Stimulated activated CD4-positive, alpha-beta T cell treated with anti-CD3 and anti-CD28 coated beads, Interleukin-2, amount 100 ng/mL, for 24 hours (primary cell): ENCODE measurements at places on chromosomes 1 and 21.

GRCh38 chr1:6496890-6497214 lies 5.4 kb upstream of the PLEKHG5 start:
- no peak for DNase-seq

GRCh38 chr1:186985889-186986491 lies 157.2 kb downstream of the PLA2G4A start:
- no peak for DNase-seq

DNA sequence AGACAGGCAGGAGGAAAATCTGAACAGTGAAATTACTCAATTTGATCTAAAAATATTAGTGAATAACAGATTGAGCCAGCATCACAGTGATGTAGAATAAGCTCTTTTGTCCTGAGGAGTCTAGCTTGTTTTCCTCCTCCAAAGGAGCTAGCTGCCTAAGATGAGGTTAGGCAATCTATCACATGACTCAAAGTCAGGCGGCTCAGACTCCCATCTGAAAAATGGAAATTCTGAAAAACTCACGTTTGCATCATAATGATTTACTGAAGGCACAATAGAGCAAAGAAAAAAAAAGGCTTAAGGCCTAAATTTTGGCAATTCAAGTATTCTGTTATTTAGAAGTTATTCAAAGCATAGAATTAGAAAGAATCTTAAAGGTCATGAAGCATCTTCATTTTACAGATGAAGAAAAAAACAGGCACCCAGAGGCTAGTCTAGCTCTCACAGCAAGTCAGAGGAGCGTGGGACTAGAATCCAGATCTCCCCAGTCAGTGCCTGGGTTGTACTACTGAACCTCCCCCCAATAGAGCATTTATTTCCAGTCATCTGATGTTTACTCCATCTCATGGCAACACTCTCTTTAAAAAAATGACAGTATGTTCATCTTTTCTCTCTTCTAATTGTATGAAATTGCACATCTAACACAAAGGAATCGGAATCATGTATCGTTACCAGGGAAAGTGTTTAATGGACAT lies 62.5 kb upstream of the ATF3 start:
- no peak for DNase-seq

DNA sequence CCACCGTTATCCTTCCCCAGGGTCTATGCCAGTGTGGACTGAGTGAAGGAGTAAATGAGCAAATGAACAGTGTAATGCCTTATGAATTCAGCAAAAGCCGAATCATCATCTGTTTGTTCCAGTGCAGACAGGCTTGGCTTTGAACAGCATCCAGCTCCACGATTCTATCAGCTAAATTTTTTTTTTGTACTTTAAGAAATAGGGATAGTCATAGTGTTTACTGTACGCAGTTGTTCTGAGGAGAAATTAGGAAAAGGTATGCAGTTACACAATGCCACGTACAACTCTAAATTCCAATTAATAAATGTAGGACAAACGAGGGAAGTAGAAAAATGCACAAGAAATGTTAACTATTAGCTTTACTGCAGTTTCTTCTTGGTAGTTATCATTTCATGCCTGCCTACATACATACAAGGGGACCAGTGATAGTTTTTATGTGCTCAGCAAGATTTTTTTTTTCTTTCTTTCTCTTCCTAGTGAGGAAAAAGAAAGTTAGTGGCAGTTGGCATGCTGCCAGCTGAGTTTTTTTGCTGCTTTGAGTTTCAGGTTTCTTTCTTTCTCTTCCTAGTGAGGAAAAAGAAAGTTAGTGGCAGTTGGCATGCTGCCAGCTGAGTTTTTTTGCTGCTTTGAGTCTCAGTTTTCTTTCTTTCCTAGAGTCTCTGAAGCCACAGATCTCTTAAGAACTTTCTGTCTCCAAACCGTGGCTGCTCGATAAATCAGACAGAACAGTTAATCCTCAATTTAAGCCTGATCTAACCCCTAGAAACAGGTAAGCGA lies at the start of gene IFI44L:
Gene IFI44L, plus strand, starts transcription at position 646 of the 777 bp plus-strand sequence. CDS start 7,468 bp downstream, outside the sequence.
- peak; percentile 59 for DNase-seq

DNA sequence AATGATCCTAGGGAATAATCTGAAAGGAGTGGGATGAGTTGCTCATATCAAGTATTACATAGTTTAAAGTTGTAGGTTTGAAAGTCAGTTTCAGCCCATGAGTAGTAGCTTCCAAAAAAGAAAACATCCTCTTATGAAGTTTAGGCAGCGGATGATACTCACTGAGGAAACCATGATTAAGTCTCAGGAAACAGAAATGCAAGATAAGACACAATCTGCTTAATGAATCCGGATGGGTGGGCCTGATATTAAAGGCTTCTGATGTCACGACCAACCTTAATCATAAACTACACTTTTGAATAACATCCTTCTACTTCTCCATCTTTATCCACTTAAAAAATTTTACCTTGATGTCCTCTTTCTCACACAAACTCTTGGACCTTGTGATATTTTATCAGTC lies 61.8 kb downstream of the S1PR1 start:
- DNase-seq, result no peak

GRCh38 chr1:55803429-55803828 lies 588.3 kb upstream of the USP24 start:
- no peak for DNase-seq

DNA sequence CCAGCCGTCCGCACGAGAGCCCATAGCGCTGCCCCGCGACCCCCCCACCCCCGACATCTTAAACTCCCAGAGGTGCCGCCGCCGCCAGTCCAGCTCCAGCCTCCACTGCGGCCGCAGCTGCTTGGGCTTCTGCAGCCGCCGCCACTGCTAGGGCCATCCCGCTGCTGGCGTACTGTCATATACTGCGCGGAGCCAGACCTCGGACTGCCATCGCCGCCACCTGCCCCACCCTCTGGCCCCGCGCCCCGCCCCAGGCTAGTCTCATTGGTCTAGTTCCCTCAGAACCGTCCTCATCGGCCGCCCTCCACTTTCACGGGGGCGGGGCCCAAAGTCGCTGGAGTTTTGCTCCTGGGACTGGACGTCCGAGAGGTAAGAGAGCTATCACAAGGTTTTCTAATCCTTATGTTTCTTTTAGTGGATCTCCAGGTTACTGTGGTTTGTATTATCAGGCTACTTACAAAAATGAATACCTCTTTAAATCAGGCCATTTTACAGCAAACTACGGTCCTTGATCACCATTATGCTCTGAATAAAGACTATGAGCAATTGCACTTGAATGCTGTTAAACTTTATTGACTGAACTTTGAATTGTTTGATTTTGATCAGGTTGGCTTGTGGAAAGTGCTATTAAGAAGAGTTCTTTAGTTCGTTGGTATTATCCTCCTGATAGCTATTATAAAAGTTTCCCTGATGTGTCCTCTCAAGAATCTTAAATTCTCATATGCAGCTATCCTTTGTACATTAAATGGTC lies 2.8 kb upstream of the CD1D start:
- DNase-seq, result peak; percentile 53

- DNase-seq, result peak; percentile 90
These were observed at the start of gene LUZP1 for GRCh38 chr1:23168445-23169194. TSS of gene LUZP1 (minus strand) at chr1:23168856.

- DNase-seq, result no peak
These were observed 60.8 kb downstream of the MEF2D start for GRCh38 chr1:156439777-156440183.

GRCh38 chr1:65059930-65060538 lies 88.0 kb upstream of the AK4 start:
- DNase-seq, result no peak

- peak; percentile 86 for DNase-seq
These were observed 72.9 kb downstream of the SKI start for GRCh38 chr1:2300851-2301606.

- DNase-seq, result no peak
These were observed 40.9 kb downstream of the RPL5 start for GRCh38 chr1:92872719-92873118.

GRCh38 chr1:201515895-201516294 lies 9.0 kb upstream of the CSRP1 start:
- no peak for DNase-seq

GRCh38 chr1:245790441-245790840 lies 635.7 kb downstream of the KIF26B start:
- no peak for DNase-seq

- no peak for DNase-seq
These were observed 10.7 kb downstream of the HES2 start for GRCh38 chr1:6409053-6409452.

GRCh38 chr1:74328851-74329250 lies 93.7 kb downstream of the TNNI3K start:
- no peak for DNase-seq

GRCh38 chr21:40381111-40381510 lies 465.8 kb downstream of the DSCAM start:
- DNase-seq, result no peak

DNA sequence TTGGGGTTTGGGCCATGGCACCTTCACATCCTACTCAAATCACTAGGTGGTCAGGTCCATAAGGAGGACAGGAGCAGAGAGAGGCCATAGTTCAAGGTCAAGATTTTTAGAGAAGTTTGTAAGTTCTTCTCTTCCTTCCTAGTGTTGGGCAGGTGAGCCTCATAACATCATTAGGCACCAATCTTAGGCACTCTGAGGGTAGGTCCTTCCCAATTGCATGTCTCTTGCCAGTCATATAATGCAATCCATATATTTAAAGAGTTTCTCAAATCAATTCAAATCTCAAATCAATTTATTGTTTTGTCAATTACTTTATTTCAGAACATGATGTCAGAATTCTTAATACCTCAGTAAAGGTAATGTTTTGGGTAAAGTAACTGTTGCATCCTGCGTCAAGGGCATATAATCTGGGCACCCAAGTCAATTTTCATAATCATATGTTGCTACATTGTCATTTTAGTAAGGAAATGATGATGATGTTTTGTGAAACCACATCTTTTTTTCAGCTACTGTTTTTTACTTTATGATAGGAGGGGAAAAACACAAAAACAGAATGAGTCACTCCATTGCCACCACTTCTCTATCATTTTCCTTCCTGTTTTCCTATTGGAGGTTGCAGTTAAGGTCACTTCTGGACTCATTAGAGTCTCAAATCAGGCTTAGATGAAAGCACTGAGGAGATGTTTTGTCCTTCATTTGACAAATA lies 122.7 kb downstream of the UCHL5 start:
- DNase-seq, result no peak

DNA sequence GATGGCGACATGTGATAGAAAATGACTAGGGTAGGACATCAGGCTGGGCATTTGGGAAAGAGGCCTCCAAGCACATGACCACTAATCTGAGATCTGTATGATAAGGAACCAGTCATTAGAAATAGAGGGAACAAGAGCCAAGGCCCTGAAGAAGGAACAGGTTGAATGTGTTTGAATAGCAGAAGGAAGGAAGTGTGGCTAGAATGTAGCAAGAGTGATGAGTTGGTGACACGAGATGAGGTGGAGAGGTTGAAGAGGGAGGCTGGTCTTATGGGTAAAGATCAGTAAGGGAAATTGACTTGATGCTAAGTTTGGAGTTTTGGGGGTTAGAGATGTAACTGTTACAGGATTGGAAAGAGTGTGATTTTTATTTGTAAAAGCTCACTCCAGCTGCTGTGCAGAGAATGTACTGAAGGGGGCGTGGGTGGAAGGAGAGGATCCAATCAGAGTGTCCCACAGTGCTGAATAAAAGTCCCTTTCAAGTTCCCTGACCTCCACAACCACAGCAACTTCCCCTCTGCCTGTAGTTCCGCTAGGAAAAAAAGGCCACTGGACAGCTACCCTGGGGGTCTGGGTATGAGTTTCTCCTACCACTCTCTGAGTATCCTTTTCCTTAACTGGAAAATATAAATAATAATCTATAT lies 295.0 kb downstream of the OMA1 start:
- no peak for DNase-seq

DNA sequence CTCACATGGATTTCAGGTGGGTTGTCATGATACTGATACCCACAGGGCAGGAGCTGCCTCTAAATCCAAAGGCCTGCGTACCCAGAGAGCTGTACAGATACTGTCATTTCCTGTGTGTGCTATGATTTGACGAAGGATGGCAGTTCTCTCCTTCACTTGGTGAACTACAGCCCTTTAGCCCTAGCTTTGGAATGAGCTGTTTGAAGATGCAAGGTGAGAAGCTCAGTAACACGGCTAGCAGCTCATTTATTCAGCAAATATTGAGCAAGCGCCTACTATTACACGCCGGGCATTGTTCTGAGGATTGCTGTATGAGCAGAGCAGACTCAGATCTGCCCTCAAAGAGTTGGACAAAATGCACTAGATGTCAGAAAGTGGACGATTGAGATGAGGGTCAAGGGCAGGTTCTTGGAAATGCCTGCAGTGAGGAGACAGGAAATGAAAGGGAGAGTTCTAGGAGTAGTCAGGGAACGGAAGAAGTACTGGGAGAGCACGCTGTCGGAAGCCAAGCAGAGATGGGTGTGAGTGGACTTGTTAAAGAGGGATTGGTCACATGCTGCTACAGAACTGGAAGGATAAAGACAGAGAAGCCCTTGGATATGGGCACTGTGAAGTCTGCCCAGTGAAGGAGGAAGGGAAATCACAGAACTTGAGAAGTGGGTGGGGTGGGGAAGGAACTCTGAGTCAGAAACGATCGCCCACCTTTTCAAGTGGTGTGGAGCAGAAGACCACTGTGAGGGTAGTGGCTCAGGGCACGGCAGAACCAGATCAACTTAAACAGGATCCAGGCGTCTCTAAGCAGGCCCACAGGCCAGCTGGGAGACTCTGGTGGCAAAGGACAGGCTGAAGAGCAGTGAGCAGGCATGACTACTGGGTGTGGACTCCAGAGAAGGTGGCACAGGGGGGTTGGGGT lies 7.1 kb downstream of the PTGFRN start:
- no peak for DNase-seq

- no peak for DNase-seq
These were observed 75.1 kb downstream of the DTL start for GRCh38 chr1:212110617-212111016.

GRCh38 chr1:47578721-47579419 lies 141.0 kb downstream of the FOXD2 start:
- DNase-seq, result no peak

DNA sequence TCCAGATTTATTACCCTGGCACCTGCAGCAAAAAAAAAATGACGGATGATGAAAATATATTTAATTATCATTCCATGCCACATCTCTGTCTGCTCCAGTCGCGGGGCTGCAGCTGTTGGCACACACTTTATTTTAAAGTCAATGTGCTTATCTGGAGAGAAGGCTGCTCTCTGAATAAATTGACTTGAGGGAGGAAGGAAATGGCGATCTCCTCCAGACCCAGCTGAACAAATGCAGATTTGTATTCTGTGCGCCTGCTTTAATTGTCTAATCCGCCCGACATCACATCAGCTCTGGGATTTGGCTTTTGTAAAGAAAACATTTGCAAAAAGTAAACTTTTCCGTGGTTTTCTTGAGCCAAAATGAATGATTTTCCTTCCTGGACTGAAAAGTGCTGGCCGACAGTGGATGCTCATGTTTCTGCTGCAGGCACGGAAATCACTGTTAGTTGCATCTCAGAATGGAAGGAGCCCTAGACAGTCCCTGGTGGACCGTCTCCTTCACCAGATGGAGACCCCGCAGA lies 150.2 kb downstream of the CAMTA1 start:
- no peak for DNase-seq

GRCh38 chr1:228279722-228280105 lies 71.9 kb downstream of the OBSCN start:
- DNase-seq, result no peak

DNA sequence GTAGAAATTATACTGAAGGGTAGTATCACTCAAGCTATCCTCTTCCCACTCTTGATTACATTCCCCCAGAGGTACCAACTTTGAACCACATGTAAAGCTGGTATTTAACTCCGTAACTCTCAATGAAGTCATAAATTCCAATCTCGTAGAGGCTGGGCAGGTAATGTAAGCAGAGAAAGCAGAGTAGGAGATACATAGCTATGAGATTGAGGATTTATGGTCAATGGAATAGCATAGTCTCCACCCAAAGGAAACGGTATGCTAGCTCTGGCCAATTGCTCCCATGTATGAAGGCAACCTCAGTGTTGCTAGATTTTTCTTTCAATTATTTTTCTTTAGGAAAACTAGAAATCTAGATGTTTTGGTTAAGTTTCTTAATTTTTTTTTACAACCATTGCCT lies 163.1 kb upstream of the NRIP1 start:
- DNase-seq, result no peak
